ENCODE measurements at places on chromosomes 4 and X. TPM values are rescaled to one million over a fixed set of nuclear protein-coding genes. Genes with fewer than 3 reads are reported as not detected.

Gene CORIN
- total RNA-seq: 3.7 TPM

Gene AREG
- total RNA-seq: 14.6 TPM

Gene ZNF674
- total RNA-seq: 5.9 TPM

Gene GPAT3
- 8.3 TPM for total RNA-seq

Gene TSPAN5
- total RNA-seq: 6.9 TPM

Gene BMPR1B
- total RNA-seq: 3.0 TPM

Gene SSX1
- total RNA-seq: not detected

Gene USP17L19
- total RNA-seq: not detected

Gene MRFAP1L1
- 46.6 TPM for total RNA-seq
